ENCODE measurements at places on chromosomes 16 and 17.

GRCh38 chr17:79676796-79677195 lies 53.9 kb upstream of the ENPP7 start:
- no peak for DNase-seq

DNA sequence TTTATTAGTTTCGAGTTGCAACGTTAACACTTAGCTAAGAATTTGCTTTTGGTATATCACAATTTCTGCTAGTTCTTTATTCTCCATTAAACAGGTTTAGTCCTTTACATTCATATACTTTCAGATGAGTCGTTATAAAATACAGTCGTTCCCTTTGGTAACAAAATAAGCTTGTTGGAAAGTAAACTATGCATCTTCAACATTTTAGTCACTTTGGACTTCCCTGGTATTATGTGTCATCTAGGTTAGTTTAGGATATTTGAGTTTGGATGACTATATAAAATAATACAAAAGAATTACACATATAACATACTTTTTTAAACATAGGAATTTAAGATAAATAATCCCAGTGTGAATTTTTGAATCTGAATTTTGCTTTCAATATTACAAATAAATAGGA lies 351.5 kb downstream of the BCAS3 start:
- no peak for DNase-seq

- DNase-seq, result no peak
These were observed 89.8 kb downstream of the KATNIP start for GRCh38 chr16:27639561-27640276.

DNA sequence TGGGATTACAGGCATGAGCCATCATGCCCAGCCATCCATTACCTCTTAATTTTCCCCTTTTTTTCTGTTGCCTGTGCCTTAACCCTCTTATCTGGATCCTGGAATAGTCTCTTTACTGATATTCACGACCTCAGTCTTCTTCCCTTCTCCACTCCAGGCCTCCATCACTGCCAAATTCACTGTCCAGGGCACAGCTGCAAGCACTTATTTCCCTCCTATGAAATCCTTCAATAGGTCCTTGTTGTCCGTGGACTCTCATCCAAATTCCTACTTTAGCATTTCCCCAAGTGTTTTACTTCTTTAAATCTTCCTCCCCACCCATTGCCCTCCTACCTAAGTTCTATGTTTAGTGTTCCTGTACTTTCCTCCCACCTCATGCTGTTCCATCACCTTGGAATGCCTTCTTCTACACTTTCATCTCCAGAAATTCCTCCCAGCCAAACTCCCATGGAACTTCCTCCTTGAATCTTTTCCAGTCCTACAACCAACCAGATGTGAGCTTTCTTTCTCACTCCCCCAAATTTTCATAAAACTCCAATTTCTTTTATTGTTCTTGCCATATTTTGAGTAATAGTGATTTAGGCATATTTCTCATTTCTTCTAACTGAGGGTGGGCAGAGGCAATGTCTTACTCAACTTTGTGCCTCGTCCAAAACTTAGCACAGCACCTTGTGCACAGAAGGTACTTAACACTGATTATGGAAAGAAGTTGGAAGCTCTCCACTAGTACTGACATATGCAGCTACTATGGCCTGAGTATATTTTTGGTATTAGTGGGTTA lies 35.3 kb downstream of the FAM20A start:
- no peak for DNase-seq

DNA sequence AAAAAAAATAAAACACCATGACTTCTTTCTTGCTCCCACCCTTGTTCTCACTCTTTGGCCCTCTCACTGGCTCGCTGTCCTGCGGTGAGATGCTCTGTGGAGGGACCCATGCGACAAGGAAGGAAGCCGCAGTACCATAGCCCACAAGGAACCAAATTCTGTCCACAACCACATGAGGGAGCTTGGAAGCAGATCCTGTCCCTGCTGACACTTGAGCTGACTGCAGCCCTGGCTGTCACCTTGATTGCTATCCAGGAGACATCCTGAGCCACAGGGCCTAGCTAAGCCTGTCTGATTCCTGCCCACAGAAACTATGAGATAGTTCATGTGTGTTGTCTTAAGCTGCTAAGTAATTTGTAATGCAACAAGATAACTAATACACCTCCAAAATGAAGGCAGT lies 4.8 kb upstream of the MT2A start:
- DNase-seq, result no peak
